ENCODE measurements at places on chromosomes 16 and 17.

- no peak for DNase-seq
These were observed 20.5 kb downstream of the MYO15A start for GRCh38 chr17:18129041-18129502.

DNA sequence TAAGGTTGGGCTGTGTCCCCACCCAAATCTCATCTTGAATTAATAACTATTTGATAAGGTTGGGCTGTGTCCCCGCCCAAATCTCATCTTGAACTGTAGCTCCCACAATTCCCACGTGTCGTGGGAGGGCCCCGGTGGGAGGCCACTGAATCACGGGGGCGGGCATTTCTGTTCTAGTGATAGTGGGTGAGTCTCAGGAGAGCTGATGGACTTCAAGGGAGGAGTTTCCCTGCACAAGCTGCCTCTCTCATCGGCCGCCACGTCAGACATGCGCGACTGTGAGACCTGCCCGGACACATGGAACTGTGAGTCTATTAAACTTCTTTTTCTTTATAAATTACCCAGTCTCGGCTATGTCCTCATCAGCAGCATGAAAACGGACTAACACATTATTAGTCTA, 44.9 kb upstream of the METRNL start:
- peak; percentile 65 for DNase-seq

- peak; percentile 87 for DNase-seq
These were observed 5.6 kb upstream of the ZFHX3 start for GRCh38 chr16:73053364-73054124.

DNA sequence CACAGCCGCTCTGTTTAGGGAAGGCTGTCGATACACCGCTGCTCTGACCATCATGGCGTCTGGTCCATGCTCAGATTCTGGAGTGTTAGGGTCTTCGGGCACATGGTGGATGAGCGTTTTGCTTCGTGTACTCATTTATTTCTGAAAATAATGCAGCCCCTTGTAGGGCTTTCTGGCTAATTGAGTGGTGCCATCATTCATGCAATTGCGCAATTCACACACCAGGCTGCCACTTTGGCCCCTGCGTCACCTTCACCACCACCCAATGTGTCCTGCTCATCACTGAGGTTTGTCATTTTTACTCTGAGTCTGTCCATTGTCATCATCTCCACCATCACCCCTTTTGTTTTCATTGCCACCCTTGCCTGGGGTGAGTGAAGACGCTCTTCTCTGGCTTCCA, 557.4 kb downstream of the WWOX start:
- no peak for DNase-seq

- no peak for DNase-seq
These were observed 24.3 kb downstream of the USP43 start for GRCh38 chr17:9669551-9670008.

DNA sequence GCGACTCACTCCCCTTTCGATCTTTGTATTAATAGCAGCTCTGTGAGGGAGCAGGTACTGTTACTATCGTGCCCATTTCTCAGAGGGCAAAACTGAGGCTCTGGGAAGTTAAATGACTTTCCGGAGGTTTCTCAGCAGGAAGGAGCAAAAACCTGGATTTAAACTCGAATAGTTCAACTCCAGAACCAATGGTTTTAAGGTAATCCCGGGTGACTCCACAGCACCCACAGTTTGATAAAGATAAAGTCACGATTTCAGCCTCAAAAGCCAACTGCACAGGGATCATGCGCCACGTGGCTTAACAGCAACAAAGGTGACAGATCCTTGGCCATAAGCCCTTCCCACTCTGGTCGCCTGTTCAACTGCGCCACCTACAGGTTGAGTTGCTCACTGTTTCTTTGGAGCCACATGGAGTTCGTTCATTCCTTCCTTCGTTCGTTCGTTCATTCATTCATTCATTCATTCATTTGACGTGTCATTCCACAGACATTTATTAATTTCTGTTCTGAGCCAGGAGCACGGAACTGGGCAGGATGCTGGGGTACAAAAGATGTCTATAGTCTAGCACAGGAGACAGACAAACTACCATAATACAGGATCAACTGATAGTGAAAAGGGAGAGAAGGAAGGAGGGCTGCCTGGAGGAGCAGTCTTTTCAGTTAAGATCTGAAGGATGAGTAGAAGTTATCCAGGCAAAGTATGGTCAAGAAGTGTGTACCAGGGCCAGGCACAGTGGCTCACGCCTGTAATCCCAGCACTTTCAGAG, 134.8 kb downstream of the HS3ST2 start:
- no peak for DNase-seq

DNA sequence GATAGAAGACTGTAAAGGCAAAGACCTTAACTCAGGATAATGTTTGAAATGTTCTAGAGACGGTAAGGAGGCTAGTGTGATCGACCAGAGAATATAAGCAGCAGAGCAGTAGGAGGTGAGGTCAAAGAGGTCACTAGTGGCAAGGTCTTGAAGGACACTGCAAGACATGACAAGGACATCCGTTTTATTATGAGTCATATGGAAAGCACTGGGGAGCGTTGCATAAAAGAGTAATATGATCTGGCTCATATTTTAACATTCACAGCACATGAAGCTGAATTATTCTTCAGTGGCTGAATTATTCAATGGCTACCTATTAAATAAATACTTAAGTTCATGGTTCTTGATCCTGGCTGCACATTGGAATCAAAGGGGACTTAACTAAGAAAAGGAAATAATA, 123.7 kb downstream of the SOX9 start:
- DNase-seq: no peak

- DNase-seq: no peak
These were observed 61.2 kb downstream of the MEAK7 start for GRCh38 chr16:84443166-84443802.

DNA sequence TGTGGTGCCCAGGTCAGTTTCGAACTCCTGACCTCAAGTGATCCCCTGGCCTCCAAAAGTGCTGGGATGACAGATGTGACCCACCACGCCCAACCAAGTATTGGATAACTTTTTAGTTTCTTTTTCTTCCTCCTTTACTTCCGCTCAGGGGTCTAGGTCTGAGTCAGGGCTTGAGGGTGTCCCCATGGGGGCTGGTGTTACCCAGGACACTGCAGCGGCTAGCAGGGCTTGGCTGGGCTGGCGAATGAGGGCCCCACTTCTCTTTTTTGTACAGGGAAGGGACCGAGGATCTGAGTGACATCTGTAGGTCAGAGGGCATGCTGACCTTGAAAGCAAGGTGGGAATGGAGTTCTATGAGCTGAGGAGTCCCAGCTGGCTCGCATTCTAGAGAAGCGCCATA, 24.9 kb downstream of the RAB11FIP3 start:
- DNase-seq: no peak

- no peak for DNase-seq
These were observed 6.0 kb downstream of the STAC2 start for GRCh38 chr17:39219647-39220154.

GRCh38 chr17:17784657-17785267, 52.0 kb downstream of the SREBF1 start:
- no peak for DNase-seq

- DNase-seq: no peak
These were observed 250.8 kb upstream of the FOXF1 start for GRCh38 chr16:86259499-86259898.

DNA sequence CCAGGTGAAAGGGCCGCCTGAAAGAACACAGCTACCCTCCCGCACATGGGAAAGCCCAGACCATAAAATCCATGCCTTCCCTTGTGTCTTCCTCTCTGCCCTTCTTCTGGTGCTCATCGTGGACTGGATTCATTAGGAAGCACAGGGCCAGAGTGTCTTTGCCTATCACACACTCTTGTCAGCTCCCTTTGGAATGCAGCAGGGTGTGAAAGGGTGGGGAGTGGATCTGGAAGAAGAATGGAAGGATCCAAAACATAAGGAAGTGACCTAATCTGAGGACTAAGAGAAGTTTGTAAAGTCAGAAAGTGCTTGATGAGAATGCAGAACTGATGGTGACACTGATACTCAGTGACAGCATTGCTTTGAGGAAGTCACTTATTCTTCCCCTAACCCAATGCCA, 1147.3 kb upstream of the GOT2 start:
- DNase-seq: no peak

DNA sequence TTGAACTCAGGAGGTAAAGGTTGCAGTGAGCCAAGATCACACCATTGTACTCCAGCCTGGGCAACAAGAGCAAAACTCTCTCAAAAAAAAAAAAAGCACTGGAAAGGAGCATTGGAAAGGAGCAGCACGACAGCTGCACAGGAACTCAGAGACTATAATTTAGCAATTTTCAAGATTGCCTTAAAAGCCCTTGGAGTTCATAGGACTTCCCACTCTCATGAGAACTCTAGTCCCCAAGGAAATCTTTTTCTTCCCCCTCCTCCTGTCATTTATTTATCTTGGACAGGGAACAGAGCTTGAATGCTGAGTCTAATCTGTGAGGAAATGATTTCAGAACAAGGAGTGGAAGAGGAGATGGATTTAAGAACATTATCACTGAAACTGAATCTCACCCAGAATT, 69.0 kb downstream of the PLXDC1 start:
- DNase-seq: no peak

DNA sequence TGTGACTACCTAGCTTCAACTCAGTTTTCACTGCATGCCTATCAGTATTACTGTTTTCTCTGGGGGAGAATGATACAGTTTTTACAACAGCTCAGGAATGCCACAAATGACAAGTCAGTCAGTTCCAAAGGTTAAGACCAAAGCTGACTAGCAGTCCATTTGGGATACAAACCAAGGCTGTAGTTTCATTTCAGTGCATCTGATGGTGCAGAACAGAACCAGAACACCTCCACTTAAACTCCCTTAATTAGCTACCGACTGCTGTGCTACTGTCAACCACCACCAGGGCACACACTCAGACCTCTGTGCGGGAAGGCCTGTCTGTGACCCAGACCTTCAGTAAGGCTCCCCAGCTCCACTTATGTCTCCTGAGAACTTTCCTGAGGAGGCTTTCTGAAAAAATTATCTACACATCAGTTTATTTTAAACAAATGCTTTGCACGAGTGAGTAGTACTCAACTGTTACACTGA, 20.4 kb downstream of the NFE2L1 start:
- DNase-seq: peak; percentile 20

GRCh38 chr17:47811709-47812108, 9.9 kb downstream of the OSBPL7 start:
- DNase-seq: no peak

DNA sequence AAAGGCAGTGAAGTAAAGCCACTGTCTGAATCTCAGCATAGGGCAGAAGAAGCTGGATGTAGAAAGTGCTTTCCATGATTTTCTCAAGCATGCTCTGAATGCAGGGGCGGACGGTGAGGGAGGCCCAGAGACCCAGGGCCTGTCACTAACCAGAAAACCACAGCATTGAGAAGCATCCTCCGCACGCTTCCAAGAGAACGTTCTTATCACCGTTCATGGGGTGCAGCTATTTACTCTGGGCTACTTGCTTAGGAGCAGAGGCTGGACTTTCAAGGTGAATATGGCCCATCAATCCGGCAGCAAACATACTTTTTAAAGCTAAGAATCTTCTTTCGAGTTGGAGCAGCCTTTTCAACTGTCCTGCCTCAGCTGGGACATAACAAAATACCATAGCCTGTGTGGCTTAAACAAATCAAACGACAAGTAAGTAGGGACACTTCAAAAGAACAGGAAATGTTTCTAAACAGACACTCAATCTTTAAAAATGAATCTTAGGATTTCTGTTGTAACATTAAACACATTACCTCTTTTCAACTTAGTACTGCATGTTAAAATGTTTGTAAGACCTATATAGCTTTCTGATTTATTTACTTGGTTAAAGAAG, 46.5 kb upstream of the CDRT4 start:
- DNase-seq: no peak

GRCh38 chr17:80773243-80773991, 218.2 kb upstream of the CHMP6 start:
- peak; percentile 84 for DNase-seq

GRCh38 chr17:64232466-64233262, 30.4 kb downstream of the TEX2 start:
- DNase-seq: no peak

GRCh38 chr17:49518346-49519078, 23.4 kb downstream of the NGFR start:
- DNase-seq: peak; percentile 39

All from mesenteric fat pad (tissue), 1 donor.